Uterus (tissue), 4 donors: ENCODE measurements at places on chromosomes 2 and 18. TPM values are rescaled to one million over a fixed set of nuclear protein-coding genes. Genes with fewer than 3 reads are reported as not detected.

The ANKRD62 gene
- 0.07 TPM for total RNA-seq

The ITGA4 gene
- total RNA-seq, result 4.4 TPM

- DNase-seq, result no peak
- H3K36me3 ChIP-seq, result no peaks in the 10 kb centered on the region
- H3K27me3 ChIP-seq, result no peaks in the 10 kb centered on the region
- H3K4me1 ChIP-seq, result no peaks in the 10 kb centered on the region
These were observed 84.2 kb upstream of the FAM136A start for GRCh38 chr2:70385966-70386595.

- H3K27me3 ChIP-seq, result no peaks in the 10 kb centered on the region
- no peak for DNase-seq
- H3K4me1 ChIP-seq, result no peaks in the 10 kb centered on the region
- no peak overlapping the region for H3K4me3 ChIP-seq
These were observed 87.0 kb downstream of the CCDC141 start for GRCh38 chr2:178962805-178963433.

DNA sequence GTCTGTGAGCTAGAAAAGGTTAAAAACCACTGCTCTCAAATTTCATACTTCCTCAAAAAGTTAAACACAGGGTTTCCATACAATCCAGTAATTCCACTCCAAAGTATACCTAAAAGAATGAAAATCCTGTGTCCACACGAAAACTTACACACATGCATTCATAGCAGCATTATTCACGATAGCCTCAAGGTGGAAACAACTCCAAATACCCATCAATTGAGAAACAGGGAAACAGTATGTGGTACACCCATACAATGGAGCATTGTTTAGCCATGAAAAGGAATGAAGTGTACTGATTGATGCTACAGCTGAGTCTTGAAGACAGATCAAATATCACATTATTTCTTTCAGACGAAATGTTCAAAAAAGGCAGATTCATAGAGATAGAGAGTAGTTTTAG lies 36.7 kb downstream of the UXS1 start:
- no peaks in the 10 kb centered on the region for H3K4me1 ChIP-seq
- H3K4me3 ChIP-seq, result no peak overlapping the region
- no peaks in the 10 kb centered on the region for H3K27me3 ChIP-seq
- no peak overlapping the region for H3K27ac ChIP-seq

GRCh38 chr18:59911600-59911999 lies 11.8 kb downstream of the PMAIP1 start:
- no peaks in the 10 kb centered on the region for H3K36me3 ChIP-seq
- H3K4me1 ChIP-seq, result no peaks in the 10 kb centered on the region
- DNase-seq, result no peak
- H3K4me3 ChIP-seq, result no peak overlapping the region

- H3K4me3 ChIP-seq, result no peak overlapping the region
- H3K27ac ChIP-seq, result peak overlapping the region; percentile 69
- no peaks in the 10 kb centered on the region for H3K36me3 ChIP-seq
- peak; percentile 92 for DNase-seq
These were observed 129.7 kb downstream of the MAP3K20 start for GRCh38 chr2:173205375-173205774.

- H3K27ac ChIP-seq, result no peak overlapping the region
- no peak overlapping the region for H3K4me3 ChIP-seq
- no peak for DNase-seq
These were observed 36.2 kb downstream of the CAPN13 start for GRCh38 chr2:30770816-30771576.

The TSPYL6 gene
- total RNA-seq, result not detected

- no peaks in the 10 kb centered on the region for H3K27me3 ChIP-seq
- H3K4me1 ChIP-seq, result no peaks in the 10 kb centered on the region
These were observed 118.6 kb upstream of the CELF4 start for GRCh38 chr18:37684183-37684582.

DNA sequence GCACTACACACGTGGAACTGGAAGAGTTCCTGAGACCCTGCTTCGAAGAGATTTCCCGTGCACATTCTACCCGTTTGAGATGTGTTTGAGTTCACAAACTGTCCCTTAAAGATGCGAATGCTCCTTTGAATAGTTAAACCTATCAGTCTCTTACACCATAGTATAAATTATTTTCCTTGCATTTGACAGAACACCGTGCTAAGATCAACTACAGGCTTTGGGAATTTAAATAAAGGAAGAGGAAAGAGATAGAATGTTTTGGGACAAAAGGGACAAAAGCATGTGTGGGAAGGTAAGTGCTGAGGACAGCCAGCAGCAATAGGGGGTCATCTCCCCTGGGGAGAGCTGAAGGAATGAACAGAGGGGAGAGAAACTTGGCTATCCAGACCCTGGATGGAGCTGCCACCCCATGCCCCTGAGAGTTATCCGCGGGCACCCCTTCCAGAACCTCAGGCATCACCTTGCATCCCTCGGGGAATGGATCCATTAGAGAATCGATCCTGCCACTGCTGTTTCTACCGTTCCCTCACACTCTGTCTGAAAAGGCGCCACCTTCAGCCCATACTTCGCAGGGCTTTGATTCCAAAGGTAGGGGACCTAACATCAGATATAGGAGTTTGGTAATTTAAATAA lies 888 bp upstream of the ADCY3 start:
- H3K27ac ChIP-seq, result peak overlapping the region; percentile 73
- peaks cover 6% of the 10 kb centered on the region for H3K4me1 ChIP-seq
- peak overlapping the region; percentile 65 for H3K4me3 ChIP-seq

DNA sequence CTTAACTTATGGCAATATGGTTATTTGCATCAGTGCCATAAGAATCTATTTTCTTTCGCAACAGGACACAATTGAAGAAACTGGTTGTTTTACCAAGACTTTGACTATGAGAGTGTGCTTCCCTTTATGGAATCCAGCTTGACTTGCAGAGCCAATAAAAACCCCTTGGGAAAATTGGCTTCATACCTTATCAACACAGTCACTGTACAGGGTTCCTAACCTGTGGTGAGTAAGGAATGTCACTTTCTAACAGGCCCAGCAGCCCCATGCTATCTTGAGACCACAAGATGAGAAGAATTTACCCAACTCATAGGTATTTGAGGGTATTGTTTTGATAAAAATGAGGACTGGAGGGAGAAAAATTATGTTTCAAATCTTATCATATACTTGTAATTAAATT lies 418.5 kb upstream of the MAP2 start:
- no peak overlapping the region for H3K4me3 ChIP-seq
- no peaks in the 10 kb centered on the region for H3K4me1 ChIP-seq
- H3K27ac ChIP-seq, result no peak overlapping the region
- H3K36me3 ChIP-seq, result no peaks in the 10 kb centered on the region
- DNase-seq, result no peak
- no peaks in the 10 kb centered on the region for H3K27me3 ChIP-seq

The CRYGB gene
- not detected for total RNA-seq

GRCh38 chr18:80192653-80193385 lies 54.5 kb downstream of the PARD6G start:
- H3K27me3 ChIP-seq, result no peaks in the 10 kb centered on the region
- H3K36me3 ChIP-seq, result no peaks in the 10 kb centered on the region
- DNase-seq, result no peak
- H3K27ac ChIP-seq, result no peak overlapping the region
- no peak overlapping the region for H3K4me3 ChIP-seq

- H3K27ac ChIP-seq, result peak overlapping the region; percentile 49
- peaks cover 5% of the 10 kb centered on the region for H3K4me1 ChIP-seq
- no peaks in the 10 kb centered on the region for H3K27me3 ChIP-seq
- no peaks in the 10 kb centered on the region for H3K36me3 ChIP-seq
These were observed 62.7 kb upstream of the KLF7 start for GRCh38 chr2:207228402-207228801.

The CHRNA1 gene
- not detected for total RNA-seq

DNA sequence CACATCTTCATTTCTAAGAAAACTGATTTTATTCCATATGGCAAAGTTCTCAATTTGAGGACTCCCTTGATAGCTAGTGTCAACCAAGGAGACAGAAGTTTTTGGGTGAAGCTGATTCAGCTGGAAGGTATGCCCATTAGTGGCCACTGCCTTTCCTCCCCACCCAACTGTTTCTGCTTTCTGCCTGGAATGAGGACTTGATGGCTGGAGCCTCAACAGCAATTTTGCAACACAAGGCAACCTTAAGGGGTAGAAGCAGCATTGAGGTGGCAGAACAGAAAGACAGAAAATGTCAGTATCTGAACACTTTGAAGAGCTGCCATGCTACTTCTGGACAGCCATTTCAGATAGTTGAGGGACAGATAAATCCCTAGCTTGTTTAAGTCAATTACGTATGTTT lies 47.0 kb downstream of the INHBB start:
- H3K4me1 ChIP-seq, result no peaks in the 10 kb centered on the region
- H3K36me3 ChIP-seq, result no peaks in the 10 kb centered on the region
- H3K27ac ChIP-seq, result no peak overlapping the region
- no peak for DNase-seq

DNA sequence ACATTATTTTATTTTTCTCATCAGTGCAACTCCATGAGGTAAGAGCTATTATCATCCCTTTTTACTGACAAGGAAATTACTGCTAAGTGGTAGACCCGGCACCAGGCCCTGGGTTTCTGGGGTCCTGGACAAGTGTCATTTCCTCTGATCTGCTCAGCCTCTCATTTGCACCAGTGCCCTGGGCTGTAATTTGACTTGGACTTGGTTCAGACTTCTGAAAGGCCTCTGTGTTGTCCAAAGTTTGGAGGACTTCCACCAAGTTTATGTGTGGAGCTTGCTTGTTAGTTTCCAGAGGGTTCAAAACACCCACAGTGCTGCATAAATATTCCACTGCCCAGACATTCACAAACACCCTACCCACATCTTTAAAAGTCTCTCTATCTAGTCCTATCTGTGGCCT lies 44.0 kb upstream of the PPP1CB start:
- H3K4me3 ChIP-seq, result no peak overlapping the region
- DNase-seq, result no peak
- H3K4me1 ChIP-seq, result no peaks in the 10 kb centered on the region

- H3K27ac ChIP-seq, result no peak overlapping the region
- no peaks in the 10 kb centered on the region for H3K4me1 ChIP-seq
- DNase-seq, result no peak
- H3K36me3 ChIP-seq, result no peaks in the 10 kb centered on the region
- no peak overlapping the region for H3K4me3 ChIP-seq
- no peaks in the 10 kb centered on the region for H3K27me3 ChIP-seq
These were observed 97.1 kb upstream of the TMEM200C start for GRCh38 chr18:5992381-5992780.

DNA sequence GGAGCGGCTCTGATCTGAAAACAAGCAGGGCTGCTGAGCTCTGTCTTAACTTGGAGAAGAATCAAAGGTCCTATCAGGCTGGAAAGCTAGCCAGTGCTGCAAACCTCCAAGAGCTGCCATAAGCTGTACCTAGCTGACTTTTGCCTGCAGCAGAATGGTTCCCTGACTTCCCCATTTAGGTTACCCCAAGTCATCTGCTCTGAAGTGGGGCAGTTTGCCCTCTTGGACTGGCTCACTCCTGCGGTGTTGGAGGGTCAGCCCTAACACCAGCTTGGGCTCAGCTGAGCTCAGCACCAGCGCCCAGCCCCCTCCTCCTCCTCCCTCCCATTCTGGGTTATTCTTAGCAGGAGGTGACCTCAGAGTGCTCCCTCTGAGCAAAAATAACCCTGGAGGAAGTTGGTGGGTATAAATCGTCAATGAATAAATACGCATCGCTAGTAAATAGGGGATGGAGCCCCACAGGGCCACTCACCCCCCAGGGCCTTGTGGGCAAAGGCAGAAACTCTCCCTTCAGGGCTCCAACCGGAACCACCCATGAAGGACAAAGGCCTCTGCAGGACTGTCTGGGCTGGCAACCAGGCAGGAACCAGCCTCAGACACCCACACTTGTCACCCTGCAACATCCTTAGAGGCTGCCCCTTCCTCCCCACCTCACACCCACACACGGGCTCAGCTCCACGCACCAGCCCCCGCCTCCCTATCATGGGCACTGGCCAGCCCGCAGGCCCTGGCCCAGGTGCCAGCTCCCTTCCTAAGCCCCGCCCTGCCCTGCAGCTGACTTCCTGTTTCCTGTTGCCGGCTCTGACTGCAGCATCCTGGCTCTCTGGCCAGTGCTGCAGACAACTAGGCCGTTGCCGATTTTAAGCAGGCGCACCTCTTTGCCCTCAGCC lies 46.9 kb downstream of the DNMT3A start:
- peak overlapping the region; percentile 68 for H3K27ac ChIP-seq
- peak; percentile 71 for DNase-seq
- no peaks in the 10 kb centered on the region for H3K36me3 ChIP-seq
- peaks cover 12% of the 10 kb centered on the region for H3K4me1 ChIP-seq
- no peaks in the 10 kb centered on the region for H3K27me3 ChIP-seq

DNA sequence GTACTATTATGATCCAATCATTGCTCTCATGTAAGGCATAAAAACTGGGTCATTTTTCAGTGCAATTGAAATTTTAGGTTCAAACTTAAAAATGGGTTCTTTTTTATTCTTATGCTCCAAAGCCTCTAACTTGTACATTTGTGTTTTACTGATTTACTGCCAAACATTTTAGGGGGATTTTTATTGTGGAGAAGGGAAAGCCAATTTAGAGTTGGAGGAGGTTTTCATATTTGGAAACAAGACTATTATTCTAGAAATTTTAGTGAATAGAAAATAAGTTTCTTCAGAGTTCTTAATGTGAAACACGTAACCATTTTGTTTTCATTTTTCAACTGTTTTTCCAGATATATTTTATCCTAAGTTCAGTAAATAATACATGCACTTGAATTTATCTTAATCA lies 138.6 kb downstream of the DOCK10 start:
- no peaks in the 10 kb centered on the region for H3K36me3 ChIP-seq
- no peak overlapping the region for H3K4me3 ChIP-seq
- no peaks in the 10 kb centered on the region for H3K4me1 ChIP-seq
- no peaks in the 10 kb centered on the region for H3K27me3 ChIP-seq

- H3K36me3 ChIP-seq, result no peaks in the 10 kb centered on the region
- H3K4me3 ChIP-seq, result no peak overlapping the region
- no peaks in the 10 kb centered on the region for H3K27me3 ChIP-seq
- no peak for DNase-seq
- H3K4me1 ChIP-seq, result no peaks in the 10 kb centered on the region
- no peak overlapping the region for H3K27ac ChIP-seq
These were observed 274.5 kb downstream of the BCL11A start for GRCh38 chr2:60278906-60279305.

DNA sequence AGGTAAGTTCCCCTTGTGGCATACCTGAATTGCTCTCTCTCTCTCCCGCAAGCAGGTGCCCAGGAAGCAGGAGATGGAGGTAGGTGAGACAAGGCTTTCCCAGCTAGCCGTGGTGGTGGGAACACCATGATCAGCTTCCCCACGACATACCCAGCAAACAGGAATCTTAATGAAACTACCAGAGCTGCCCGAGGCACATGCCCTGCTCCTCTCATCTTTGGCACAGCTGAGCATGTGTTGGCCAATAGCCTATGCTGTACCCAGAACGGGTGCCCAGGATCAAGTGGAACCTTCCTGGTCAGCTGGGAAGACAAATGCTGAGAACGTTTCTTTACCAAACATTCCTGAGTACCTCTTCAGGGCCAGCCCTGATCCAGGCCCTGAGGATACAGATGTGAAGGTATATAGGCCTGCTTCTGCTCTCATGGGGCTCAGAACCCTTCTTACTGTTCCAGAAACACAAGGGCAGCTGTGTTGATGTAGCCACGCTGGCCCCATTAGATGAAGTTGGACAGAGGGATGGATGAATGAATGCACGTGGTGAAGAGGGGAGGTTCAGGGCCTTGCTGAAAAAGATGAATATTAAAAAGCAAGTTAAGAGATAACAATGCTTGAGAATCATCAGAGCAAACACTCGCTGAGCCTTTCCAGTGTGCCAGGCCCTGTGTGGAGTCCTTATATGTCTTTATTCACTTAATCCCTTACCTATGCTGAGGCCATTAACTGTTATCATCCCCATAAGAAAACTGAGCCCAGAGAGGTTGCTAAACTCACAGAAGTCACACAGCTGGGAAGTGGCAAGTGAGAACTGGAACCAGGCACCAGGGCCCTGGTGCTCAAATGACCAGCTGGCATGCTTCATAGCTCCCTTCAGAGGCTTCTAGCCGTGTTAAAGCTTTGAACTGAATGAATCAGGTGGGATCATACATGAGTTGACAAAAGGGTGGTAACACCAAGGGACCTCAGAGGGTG lies 68.8 kb upstream of the TMEM247 start:
- H3K4me1 ChIP-seq, result no peaks in the 10 kb centered on the region
- no peaks in the 10 kb centered on the region for H3K36me3 ChIP-seq
- H3K27me3 ChIP-seq, result no peaks in the 10 kb centered on the region
